Skeletal muscle cell (primary cell): ENCODE measurements at places on chromosomes 12 and 14.
A peak's percentile ranks its signal among the peaks of the same experiment; 100 is the strongest.

DNA sequence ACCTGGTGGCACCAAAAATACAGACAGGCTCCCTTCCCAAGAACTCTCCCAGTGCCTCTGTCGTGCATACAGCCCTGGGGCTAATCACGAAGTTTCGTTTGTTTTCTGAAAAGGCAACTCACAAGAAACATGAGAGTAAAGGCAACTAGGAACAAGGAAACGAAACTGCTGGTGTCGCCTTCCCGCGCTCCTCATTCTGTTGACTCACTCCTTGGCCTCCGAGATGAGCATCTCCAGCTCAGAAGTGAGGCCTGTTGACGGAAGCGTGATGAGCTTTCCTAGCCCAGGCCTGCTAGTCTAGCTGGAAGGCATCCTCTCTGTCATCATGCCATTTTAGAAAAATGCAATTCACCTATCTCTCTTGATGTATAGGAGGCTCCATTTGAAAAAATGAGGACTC lies 50.5 kb downstream of the TTC9 start:
- no peak for DNase-seq

GRCh38 chr14:105092171-105093037 lies 27.2 kb upstream of the GPR132 start:
- DNase-seq: no peak

DNA sequence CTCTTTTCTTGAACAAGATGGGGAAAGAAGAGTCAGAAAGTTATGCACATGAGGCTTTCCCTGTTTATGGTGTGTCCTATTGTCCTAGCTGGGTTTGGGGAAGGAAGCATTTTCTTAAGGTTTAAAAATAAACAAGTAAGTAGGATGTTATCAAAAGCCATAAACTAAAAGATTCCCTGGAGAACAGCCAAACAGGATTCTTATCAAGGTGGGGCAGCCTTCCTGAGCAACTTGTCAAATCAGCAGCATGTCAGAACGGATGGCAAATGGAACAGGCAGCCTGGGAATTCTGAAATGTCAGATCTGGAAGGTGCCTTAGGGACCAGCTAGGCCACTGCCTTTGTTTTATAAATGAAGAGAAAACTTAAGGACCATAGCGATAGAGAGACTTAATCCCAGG lies 152.2 kb upstream of the RGS6 start:
- no peak for DNase-seq

GRCh38 chr14:75561013-75561432 lies 17.4 kb upstream of the FLVCR2 start:
- peak; percentile 22 for DNase-seq

GRCh38 chr12:132837693-132838409 lies 9.2 kb upstream of the GOLGA3 start:
- DNase-seq: no peak

- no peak for DNase-seq
Measured at GRCh38 chr14:103521438-103521950, 1.1 kb downstream of the CKB start.

- DNase-seq: peak; percentile 98
Measured at GRCh38 chr12:123571343-123571813, 13.0 kb upstream of the TMED2 start.

- no peak for DNase-seq
Measured at GRCh38 chr12:84813780-84814663, 98.6 kb downstream of the SLC6A15 start.

GRCh38 chr14:45060551-45060950 lies 23.4 kb upstream of the PRPF39 start:
- DNase-seq: no peak

GRCh38 chr14:60331201-60332045 lies 82.4 kb downstream of the PPM1A start:
- DNase-seq: no peak

- no peak for DNase-seq
Measured at GRCh38 chr12:92136026-92136730, 9.5 kb downstream of the BTG1 start.

- peak; percentile 61 for DNase-seq
Measured at GRCh38 chr12:105706321-105706972, 376.0 kb downstream of the C12orf75 start.

DNA sequence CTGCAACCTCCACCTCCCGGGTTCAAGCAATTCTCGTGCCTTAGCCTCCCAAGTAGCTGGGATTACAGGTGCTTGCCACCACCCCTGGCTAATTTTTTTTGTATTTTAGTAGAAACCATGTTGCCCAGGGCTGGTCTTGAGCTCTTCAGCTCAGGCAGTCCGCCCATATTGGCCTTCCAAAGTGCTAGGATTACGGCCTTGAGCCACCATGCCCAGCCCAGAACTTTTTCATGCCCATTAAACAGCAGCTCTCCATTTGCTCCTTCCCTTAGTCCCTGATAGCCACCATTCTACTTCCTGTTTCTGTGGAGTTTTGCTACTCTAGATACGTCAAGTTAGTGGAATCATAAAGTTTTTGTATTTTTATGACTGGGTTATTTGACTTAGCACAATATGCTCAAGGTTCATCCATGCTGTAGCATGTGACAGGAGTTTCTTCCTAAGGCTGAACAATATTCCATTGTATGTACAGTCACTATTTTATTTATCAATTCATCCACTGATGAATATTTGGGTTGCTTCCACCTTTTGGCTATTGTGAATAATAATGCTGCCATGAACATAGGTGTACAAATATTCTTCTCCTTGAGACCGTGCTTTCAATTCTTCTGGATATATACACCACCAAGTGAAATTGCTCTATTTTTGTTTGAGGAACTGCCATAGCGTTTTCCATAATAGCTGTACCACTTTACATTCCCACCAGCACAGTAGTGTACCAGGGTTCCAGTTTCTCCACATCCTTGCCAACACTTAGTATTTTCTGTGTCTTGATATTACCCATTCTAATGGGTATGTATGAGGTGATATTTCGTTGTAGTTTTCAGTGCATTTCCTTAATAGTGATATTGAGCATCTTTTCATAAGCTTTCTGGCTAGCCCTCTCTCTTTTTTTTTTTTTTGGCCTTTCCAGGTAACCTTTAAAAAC lies 15.0 kb downstream of the ATF1 start:
- DNase-seq: no peak

GRCh38 chr12:111942557-111942956 lies 70.4 kb downstream of the TMEM116 start:
- DNase-seq: peak; percentile 53

DNA sequence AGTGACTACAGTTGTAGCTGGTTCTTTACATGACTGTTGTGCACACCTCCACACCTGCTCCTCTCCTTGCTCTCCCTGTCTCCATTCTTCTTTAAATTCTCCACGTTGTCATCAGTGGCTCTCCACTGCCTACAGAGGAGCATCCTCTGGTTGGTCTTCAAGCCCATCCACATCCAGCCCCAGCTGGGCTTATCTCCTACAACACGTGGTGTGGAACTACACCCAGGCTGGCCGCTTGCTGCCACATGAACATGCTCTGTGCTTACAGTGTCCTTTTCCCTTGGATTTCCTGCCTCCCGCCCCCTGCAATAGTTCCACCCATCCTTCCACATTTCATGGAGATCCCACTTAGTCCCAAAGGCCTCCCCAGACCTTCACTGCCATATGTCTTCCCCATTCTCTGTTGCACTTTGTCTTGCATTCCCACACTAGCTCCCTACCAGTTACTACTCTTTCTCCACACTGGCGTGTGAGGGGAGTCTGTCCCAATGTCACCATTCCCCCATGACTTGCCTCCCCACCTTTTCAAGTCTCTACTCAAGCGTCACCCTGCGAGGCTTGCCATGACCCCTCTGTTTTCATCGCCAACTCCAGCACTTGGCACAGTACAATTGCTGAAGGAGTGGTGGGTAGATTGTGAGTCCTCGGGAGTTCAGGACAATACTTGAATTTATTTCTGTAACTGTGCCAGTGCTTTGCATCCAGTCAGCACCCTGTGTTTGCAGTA lies 9.8 kb upstream of the MCRS1 start:
- no peak for DNase-seq

DNA sequence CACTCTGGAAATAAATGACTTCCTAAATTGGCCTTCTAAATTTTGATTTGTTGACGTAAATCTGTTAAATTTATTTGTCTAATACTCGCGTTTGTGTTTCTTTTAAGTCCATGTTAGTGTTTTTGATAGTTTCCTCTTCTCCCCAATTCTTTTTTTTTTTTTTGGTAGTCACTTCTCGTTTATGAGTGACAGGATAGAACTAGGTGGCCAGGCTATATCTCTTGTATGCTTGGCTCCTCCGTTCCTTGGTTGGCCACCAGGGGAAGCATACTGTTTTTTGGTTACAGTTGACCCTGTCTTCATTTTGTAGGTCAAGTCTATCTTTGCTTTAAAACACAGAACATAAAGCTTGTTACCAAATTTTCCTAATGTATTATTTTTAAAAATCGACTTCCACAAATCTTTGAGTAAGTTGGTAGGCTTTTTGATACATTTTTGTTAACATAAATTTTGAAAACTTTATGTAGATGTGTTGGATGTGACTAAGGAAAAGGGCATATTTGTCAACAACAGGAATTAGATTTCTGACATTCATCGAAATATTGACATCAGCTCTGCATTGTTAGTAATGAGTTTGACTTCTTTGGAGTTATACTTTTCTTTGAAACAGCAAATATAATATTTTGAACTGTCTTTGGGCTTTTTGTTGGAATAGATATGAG lies 2.2 kb downstream of the RCOR1 start:
- no peak for DNase-seq

- DNase-seq: no peak
Measured at GRCh38 chr14:69720912-69721311, 46.0 kb upstream of the SRSF5 start.

DNA sequence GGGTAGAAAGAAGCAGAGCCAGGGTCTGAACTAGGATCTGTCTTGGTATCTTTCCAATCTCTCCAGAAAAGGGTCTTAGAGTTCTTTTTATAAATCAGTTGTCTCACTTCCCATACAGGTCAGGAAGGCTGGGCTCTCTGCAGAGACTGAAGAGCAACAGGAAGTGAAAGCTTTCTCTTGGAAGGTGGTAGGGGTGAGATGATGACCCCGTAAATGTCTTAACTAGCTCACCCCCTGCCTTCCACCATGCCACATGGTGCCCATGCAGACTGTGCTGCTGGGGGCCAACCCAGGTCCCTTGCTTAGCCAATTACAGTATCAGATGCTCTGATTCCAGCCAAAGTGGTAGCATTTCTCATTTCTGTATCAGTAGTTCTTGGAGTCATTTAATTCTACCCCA lies 17.6 kb upstream of the RASSF8 start:
- no peak for DNase-seq
